ENCODE measurements at places on chromosomes 13 and 19.

DNA sequence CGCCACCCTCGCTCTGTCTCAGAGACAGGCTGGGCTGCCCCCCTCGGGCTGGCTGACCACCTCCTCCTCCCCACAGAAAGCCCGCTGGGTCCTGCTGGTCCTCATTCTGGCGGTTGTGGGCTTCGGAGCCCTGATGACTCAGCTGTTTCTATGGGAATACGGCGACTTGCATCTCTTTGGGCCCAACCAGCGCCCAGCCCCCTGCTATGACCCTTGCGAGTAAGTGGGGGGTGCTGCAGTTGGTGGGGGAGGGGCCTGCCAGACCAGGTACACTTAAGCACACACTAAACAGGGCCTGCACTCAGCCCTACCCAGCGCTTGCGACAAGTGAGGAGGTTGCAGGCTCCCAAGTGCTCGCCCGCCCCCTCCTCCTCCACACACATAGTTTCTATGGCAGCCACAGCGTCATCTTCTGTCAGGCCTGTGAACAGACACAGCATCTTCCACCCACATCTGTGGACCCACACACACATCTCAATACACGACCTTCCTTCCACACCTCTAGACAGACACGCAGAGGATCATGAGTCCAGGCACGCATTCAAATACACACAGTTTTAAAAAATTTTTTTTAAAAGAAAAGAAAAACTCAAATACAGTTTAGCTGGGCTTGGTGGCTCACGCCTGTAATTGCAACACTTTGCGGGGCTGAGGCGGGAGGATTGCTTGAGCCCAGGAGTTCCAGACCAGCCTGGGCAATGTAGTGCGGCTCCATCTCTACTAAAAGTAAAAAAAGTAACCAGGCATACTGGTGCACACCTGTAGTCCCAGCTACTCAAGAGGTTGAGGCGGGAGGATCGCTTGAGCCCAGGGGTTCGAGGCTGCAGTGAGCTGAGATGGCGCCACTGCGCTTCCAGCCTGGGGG, 18.4 kb downstream of the PLD3 start:
- DNase-seq = peak; percentile 89

DNA sequence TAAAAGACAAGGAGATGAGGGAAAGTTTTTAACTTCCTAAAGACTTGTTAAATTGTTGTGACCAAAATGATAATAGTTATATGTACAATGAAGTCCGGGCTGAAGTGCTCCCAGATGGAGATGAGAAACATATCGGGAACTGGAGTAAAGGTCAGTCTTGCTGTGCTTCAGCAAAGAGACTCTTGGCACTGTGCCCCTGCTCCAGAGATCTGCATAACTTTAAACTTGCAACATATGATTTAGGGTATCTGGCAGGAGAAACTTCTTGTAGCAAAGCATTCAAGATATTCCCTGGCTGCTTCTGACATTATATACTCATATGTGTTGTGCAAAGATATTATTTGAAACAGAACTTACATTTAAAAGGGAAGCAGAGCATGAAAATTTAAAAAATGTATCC, 786.6 kb upstream of the SLITRK6 start:
- DNase-seq = no peak

GRCh38 chr19:28169168-28169887, 1043.6 kb downstream of the UQCRFS1 start:
- DNase-seq = peak; percentile 38

GRCh38 chr13:22925881-22926747, 254.7 kb upstream of the SGCG start:
- DNase-seq = peak; percentile 83

DNA sequence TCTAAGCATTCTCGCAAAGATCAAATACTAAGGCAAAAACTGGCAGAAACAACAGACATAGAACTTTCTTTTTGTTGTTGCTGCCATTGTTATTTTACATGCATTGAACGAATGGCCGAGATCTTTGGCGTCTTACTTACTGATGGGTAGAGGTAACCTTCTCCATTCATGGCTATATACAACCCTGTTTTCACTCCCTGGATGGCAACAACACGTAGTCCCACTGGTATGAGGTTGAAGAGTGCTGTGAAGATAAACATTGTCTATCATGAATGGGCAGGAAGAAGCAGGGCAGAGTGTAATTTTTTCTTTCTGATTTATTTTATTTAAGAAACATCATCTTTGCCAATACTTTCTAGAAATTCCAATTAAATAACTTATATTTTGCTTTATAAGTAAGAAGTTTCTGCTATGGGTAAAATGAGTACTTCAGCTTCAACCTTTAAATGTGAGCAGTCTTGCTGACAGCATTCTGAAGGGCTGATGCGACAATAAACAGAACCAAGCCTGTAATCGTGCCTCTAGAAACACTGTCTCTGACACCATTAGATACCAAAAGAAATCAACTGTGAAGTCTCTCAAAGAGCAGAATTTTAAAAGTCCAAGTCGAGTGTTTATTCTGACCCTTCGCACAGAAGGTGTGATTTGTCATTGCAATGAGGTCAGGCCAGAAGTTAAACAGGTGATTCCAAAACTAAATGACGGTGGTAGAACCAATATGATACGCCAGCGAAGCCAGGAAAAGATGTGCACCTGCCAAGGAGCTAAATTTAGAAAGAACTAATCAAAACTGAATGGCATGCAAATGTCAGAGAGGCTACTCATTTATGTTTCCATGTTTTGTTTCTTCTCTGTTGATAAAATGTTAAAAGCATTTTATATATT, 416.4 kb downstream of the ITGBL1 start:
- no peak for DNase-seq

DNA sequence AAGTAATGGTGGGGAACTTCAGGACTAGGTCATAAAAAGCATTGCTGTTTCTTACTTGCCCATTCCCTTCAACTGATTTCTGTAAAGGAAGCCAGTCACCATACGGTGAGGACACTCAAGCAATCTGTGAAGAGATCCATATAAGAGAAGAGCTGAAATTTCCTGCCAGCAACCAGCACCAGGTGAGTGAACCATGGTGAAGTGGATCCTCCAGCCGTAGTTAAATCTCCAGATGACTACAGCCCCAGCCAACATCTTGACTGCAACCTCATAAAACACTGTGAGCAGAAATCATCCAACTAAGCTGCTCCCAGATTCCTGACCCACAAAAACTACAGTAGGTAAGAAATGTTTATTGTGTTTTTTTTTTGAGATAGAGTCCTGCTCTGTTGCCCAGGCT, 3.8 kb upstream of the SLC6A16 start:
- no peak for DNase-seq

- DNase-seq = no peak
These were observed 2.4 kb upstream of the TEKTIP1 start for GRCh38 chr19:3536429-3537100.

- DNase-seq = peak; percentile 82
These were observed 16.4 kb upstream of the KCNN1 start for GRCh38 chr19:17950310-17951156.

- no peak for DNase-seq
These were observed 42.1 kb downstream of the GADD45B start for GRCh38 chr19:2517881-2518601.

- DNase-seq = peak; percentile 82
These were observed 24.4 kb downstream of the FAM124A start for GRCh38 chr13:51246418-51247277.

- DNase-seq = peak; percentile 73
These were observed 19.0 kb downstream of the NFIX start for GRCh38 chr19:13014101-13014920.

Data from retina (tissue), 1 donor.